Omental fat pad (tissue), 4 donors: ENCODE measurements at places on chromosomes 4 and X. TPM values are rescaled to one million over a fixed set of nuclear protein-coding genes. Genes with fewer than 3 reads are reported as not detected.

The REPS2 gene
- total RNA-seq, result 4.8 TPM

The ATP2B3 gene
- not detected for total RNA-seq

The HTRA3 gene
- total RNA-seq, result 147 TPM

GRCh38 chrX:107718156-107718621 is 57.4 kb downstream of the TSC22D3 start:
- DNase-seq, result peak; percentile 87

- no peak for DNase-seq
These were observed 8.9 kb downstream of the MTHFD2L start for GRCh38 chr4:74166818-74167217.

DNA sequence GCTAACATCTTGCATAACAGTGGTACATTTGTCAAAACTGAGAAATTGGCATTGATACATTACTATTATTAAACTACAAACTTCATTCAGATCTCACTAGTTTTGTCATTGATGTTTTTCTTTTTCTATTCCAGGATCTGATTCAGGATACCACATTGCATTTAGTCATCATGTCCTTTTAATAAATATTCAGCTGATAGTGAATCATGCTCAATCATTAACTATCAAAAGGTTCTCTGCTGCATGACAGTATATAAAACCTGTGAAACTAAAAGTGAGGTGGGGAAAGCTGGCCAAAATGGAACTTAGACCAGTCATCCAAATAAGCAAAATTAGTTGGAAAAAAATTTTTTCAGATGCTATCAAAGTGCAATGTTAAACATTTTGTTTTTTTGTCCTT is 28.1 kb upstream of the HS6ST2 start:
- DNase-seq, result no peak
